ENCODE measurements at places on chromosomes 1 and 21.

GRCh38 chr1:68231627-68232288 lies 565 bp downstream of the WLS start:
- DNase-seq = peak; percentile 76

DNA sequence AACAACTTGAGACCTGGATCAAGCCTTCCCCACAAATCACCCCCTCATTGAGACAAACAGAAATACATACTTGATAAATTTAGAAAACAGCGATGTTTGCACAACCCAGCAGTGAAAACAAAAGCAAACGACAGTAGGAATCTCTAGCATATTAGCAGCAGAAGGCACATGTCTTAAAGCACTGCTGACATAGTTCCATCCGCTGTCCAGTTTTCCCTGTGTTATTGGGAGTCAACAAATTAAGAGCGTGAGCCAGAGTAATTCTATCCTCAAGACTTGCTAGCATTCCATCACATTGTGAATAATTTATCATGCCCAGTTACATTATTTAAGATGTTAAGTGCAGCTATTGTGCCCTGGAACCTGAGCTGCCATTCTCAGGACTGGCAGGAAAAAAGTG lies 55.3 kb downstream of the IGSF5 start:
- DNase-seq = no peak

GRCh38 chr1:172938681-172939080 lies 112.1 kb downstream of the TNFSF18 start:
- peak; percentile 74 for DNase-seq

GRCh38 chr1:21794656-21795055 lies 11.7 kb upstream of the USP48 start:
- no peak for DNase-seq

DNA sequence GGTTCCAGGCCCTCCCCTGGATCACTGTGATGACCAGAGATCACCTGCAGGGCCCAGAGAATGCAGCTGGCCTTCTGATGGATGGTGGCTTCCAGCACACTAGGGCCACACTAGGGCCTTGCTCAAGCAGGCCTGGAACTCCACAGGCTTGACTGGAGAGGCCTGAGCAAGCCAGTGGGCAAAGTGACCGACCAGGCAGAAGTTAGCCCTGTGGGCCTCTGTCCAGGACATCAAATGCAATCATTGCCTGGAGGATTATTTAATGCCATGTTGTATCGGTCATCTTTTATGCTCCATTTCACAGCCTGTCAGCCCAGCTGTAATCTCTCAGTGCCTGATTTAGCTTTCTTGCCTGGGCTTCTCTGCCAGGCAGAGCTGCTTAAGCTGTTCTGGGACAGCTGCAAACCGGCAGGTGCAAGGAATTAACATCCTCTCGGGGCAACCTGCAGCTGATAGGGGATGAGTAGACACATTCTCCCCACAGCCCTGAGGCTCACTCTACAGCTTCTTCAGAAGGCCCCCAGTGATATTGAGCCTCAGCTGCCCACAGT lies 17.7 kb downstream of the NENF start:
- DNase-seq = no peak

GRCh38 chr1:235275223-235275622 lies 52.8 kb downstream of the ARID4B start:
- no peak for DNase-seq

- no peak for DNase-seq
Measured at GRCh38 chr1:222790115-222790514, 24.7 kb upstream of the DISP1 start.

DNA sequence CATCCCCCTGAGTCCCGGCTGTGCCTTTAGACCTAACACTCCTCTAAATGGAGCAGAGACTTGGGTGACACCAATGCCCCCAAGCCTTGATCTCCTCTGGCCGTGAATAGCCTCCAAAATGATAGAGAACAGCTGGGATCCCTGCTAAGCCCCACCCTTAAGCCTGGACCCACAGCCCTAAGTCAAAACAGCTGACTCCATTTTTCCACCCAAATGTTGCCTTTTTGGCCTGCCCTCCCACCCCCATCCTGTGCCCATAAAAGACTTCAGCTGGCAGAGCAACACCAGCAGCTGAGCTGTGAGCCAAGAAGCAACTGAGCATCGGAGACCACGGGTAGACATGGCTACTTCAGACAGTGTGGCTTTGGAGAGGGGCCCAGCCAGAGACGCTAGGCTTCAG lies 420.8 kb downstream of the NPHP4 start:
- DNase-seq = no peak

DNA sequence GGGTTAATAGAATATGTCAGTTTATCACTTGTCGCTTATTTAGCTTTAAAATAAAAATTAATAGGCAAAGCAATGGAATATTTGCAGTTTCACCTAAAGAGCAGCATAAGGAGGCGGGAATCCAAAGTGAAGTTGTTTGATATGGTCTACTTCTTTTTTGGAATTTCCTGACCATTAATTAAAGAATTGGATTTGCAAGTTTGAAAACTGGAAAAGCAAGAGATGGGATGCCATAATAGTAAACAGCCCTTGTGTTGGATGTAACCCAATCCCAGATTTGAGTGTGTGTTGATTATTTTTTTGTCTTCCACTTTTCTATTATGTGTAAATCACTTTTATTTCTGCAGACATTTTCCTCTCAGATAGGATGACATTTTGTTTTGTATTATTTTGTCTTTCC lies 98.1 kb downstream of the TGFB2 start:
- DNase-seq = no peak

- DNase-seq = no peak
Measured at GRCh38 chr1:59685666-59686065, 129.1 kb upstream of the HOOK1 start.

GRCh38 chr1:221431068-221431651 lies 310.7 kb downstream of the DUSP10 start:
- peak; percentile 41 for DNase-seq

DNA sequence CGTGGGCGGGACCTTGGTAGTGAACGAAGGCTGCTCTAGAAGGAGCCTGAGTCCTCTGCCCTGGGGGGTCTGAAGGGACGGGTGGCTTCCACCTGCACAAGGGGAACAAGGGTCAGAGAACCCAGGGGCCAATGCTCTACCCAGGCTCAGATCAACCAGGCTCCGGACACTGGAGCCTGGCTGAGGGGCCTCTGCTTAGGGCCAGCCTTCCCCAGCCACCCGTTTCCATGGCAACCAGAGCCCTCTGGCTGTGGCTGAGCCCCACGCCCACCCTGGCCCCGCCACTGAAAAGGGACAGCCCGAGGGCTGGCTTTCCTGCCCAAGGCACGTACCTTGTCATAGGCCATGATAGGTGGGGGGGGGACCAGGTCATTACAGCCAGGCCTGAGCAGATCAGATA lies 724.6 kb downstream of the PTPRU start:
- DNase-seq = no peak

DNA sequence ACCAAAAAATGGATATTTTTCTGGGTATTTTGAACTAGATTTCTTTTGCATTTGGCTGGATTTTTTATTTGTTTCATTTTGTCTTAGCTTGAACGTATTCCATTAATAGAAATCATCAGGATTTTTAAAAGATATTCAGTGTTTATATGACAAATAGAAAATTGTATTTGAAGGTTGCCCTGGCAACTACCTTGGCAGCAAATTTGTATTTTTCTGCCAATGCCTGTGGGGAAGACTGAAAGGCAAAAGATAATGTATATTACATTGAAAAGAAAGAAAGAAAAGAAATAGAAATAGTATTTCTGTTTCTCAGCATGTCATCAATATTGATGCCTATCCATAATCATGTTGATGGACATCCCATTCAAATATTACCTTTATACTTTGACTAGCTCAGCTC lies 16.8 kb downstream of the VCAM1 start:
- DNase-seq = peak; percentile 80

- no peak for DNase-seq
Measured at GRCh38 chr1:101360506-101360905, 123.7 kb downstream of the S1PR1 start.

DNA sequence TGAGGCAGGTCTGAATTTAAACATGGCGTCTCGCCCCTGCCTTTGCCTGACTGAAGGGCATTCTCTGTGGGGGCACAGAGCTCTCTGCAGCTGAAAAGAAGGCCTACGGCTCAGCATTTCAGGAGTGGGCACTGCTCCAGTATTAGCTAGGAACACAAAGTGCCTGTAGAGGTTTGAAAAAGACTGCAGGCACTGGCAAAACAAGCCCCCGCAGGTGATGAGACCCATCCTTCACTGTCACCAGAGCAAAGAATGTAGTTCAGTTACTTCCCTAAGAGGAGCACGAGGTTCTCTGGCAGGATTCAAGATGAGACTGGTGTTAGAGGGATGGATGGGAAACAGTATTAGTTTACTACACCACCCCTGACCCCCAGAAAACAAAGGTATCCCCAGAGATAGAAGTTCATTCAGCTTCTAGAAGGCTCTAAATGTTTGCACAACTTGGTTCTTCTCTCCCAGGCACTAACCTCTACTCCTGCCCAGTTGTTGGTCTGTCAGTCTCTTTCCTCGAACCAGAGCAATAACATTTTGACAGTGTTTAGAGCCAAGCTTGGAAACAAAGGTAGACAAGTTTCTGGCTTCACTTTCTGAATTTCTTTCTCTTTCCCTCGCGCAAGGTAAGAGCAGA lies 101.9 kb upstream of the KCNE2 start:
- no peak for DNase-seq

- peak; percentile 36 for DNase-seq
Measured at GRCh38 chr1:171716616-171717015, 25.2 kb downstream of the VAMP4 start.

GRCh38 chr1:69271587-69272125 lies 296.1 kb upstream of the LRRC7 start:
- no peak for DNase-seq

- DNase-seq = no peak
Measured at GRCh38 chr1:111628153-111628552, 8.6 kb downstream of the RAP1A start.

Data from fibroblast of pulmonary artery (primary cell).